ENCODE measurements at places on chromosomes 2 and 18.

DNA sequence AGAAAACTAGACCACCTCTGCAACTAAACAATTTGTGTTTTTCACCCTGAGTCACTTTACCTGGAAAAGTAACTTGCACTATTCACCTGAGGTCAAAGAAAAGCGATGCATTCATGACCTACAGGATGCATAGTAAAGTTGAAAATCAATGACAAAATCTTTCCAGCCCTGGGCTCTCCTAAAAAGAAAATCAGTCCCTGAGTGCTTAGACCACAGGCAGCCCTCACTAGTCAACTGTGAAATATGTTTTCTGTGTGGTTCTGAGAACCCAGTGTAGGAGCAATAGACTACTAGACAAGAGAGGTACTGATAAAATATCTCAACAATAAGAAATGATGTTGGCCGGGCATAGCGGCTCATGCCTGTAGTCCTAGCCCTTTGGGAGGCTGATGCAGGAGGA lies 133.1 kb downstream of the TXNL1 start:
- no peak for DNase-seq

DNA sequence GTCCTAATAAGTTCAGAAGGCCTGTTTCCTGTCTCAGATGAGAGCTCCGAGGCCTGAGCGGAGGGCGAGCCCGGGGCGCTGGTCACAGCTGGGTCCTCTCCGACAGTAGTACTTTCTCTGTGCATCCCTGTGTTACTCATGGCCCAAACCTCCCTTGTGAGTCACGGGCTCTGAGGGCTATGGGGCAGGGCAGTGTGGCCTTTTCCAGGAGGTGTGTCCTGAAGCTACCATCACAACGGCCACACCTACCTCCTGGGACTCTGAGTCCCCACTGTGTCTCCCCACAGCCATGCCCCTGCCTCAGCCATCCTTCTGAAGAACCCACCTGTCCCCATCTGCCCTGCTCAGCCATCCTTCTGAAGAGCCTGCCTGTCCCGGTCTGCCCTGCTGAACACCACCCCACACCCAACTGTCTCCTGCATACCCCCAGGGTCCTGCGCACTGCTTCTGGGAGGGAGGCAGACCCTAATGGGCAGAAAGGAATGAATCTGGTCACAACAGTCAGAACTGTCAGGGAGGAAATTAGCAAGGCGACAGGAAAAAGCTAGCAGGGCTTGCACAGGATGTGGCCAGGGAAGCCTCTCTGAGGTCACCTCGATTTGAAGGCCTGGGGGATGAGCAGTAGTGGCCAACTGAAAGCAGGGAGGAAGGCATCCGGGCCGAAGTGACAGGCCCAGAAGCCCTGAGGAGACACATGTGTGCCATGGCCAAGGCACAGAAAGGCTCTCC lies 145.4 kb upstream of the RIOK3 start:
- no peak for DNase-seq

- no peak for DNase-seq
Observed at GRCh38 chr18:9947248-9947647, 33.4 kb downstream of the VAPA start.

DNA sequence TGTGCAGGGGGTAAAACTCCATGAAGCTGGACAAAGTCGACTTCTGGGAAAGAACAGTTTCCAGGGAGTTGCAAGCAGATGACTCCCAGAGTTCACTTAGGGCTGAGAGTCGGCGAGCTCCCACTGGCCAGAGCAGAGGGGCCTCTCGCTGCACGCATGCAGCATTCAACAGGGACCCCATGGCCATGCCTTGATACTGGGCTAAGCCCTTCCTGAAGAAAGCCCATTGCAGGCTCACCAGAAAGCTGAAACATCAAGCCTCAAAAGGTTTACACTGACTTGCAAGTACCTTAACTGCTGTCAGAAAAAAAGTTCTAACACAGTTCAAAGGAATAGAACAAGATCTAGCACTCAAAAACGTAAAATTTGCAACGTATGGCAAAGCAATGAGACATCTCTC lies 56.4 kb downstream of the NDUFA10 start:
- no peak for DNase-seq

Data from NCI-H524 treated with DMSO at 0.1 percent for 48 hours (cell line).